Spleen (tissue), 13 donors: ENCODE measurements at places on chromosomes 3 and 15. TPM values are rescaled to one million over a fixed set of nuclear protein-coding genes. Genes with fewer than 3 reads are reported as not detected.

LRRC31 gene
- not detected for total RNA-seq

TERC gene
- 1.5 TPM for total RNA-seq

PDIA5 gene
- total RNA-seq = 24.1 TPM

POLQ gene
- 2.2 TPM for total RNA-seq

- DNase-seq = peak; percentile 53
These were observed 5.0 kb downstream of the TWF2 start for GRCh38 chr3:52233968-52234367.

DNA sequence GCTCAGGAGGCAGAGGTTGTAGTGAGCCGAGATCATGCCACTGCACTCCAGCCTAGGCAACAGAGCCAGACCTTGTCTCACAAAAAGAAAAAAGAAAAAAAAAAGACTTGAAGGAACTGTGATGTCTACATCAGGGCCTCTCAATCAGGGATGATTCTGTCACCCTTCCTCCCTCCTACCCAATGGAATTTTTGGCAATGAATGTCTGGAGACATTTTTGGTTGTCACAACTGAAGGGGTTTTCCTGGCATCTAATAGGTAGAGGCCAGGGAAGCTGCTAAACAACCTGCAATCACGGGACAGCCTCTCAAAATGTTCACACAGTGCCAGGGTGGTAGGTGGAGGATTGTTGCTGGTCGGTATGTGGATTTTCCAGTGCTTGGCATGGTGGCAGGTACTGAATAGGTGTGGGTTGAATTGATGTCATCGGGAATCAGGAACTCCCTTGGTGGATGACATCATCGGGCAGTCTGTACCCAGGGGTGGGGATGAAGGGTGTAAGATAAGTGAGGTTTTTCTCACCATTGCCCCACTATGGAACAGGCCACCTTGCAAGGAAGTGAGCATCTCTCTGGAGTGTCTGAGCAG lies 71.3 kb downstream of the MESD start:
- no peak for DNase-seq

GRCh38 chr3:188060840-188061544 lies 93.0 kb upstream of the LPP start:
- DNase-seq = no peak

DNA sequence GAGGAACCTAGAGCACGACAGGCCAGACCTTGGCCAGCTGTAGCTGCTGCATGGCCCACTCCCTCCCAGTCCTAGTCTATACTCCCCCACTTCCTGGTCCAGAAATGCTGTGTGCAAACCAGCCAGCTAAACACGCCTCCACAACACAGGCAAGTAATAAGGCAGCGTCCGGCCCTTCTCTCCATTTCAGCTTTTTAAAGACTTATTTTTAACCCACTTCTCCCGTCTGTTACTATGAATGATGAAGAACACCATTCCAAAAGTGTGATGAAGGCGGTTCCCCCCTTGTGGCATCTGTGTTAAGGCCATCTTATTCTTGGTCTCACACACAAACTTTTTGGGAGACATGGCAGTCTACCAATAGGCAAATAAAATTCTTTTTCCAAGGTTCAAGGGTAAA lies 164.1 kb upstream of the CHRNA7 start:
- DNase-seq = no peak

GRCh38 chr15:66866656-66867055 lies 164.6 kb downstream of the SMAD6 start:
- DNase-seq = no peak

- no peak for DNase-seq
These were observed 105.9 kb downstream of the B3GALNT1 start for GRCh38 chr3:160999274-160999673.

GRCh38 chr3:4963669-4964570 lies 15.3 kb upstream of the BHLHE40 start:
- no peak for DNase-seq

- no peak for DNase-seq
These were observed 99.3 kb downstream of the ARNT2 start for GRCh38 chr15:80503319-80503952.

DNA sequence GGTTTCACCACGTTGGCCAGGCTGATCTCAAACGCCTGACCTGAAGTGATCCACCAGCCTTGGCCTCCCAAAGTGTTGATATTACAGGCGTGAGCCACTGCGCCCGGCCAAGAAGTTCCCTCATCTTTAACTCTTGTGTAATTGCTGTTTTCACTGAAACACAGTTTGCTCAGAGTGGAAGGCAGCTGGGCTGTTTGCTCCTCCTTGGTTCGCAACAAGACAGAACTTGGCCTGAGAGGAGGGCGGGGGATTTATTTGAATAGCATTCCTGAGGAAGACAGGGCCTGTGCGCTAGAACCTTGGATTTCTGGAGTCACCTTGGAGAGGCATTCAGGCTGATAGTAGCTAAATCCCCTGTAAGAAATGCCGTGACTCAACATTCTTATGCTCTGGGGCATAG lies 226.7 kb upstream of the MCTP2 start:
- DNase-seq = no peak

- no peak for DNase-seq
These were observed 360.8 kb upstream of the PROK2 start for GRCh38 chr3:72145506-72146380.

GRCh38 chr3:195777975-195778374 lies 33.8 kb downstream of the MUC4 start:
- no peak for DNase-seq

DNA sequence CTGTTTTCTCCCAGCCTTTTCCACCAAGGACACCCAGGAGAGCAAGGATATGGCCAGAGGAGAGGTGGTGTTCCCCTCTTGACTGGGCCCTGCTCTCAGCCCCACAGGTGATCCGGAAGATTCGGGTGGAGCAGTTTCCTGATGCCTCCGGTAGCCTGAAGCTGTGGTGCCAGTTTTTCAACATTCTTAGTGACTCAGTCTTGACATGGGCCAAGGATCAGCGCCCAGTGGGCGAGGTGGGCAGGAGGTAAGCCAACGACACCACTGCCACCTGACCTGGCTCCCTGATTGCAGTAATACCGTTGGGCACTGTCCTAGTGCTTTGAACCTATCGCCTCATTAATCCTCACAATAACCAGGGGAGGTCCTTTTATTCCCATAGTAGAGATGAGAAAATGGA lies 25.3 kb upstream of the SLC28A1 start:
- no peak for DNase-seq

DNA sequence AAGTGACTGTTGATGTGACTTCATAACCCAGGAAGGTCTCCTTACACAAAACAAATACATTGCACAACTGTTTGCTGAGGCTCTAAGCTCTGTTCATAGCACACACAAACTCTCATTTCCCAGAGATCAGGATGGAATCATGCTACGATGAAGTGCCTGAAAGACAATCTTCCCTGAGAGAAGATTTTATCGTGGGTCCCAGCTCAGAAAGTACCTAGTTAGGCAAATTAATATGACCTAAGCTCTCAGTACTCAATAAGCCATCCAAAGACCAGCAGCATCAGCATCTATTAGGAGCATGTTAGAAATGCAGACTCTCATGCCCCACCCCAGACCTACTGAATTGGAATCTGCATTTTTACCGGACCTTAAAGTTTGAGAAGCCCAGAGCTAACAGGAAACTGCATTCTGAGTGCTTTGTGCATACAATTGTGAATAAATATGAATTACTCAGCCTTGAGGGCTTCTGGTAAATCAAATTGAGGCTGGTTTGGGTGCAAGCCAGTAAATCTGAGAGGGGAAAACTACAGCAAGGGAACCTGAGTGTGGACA lies 161.5 kb upstream of the C2CD4B start:
- no peak for DNase-seq

- no peak for DNase-seq
These were observed 293.1 kb downstream of the GBE1 start for GRCh38 chr3:81468391-81468790.
